Putamen (tissue), 1 donor: ENCODE measurements at places on chromosomes 13 and 19.

- DNase-seq: peak; percentile 7
Observed at GRCh38 chr13:91291078-91291477, 56.4 kb upstream of the MIR17HG start.

GRCh38 chr19:11942843-11943108 lies 17.9 kb downstream of the ZNF700 start:
- DNase-seq: no peak

- DNase-seq: no peak
Observed at GRCh38 chr13:26459276-26460131, 98.0 kb upstream of the WASF3 start.

- DNase-seq: no peak
Observed at GRCh38 chr13:27409013-27409412, 15.4 kb upstream of the GTF3A start.

DNA sequence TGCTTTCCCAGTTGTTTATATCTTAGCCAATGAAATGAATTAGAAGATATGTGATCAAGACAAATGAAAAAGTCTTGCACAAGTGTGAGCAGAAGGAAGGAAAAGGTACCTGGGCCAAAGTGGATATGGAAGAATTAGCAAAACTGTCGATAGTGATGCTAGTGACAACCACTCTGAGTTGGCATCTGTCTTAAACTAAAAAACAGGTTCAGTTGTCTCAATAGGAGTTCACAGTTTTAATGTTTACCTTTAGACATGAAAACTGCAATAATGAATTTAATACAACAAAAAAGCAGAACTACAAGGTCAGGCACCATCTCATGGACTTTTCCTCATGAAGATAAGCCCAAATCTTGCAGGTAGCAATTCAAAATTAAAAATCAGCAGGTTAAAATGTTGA lies 688.5 kb downstream of the EFNB2 start:
- no peak for DNase-seq

- DNase-seq: no peak
Observed at GRCh38 chr19:48750771-48751504, 1.5 kb downstream of the FUT1 start.

DNA sequence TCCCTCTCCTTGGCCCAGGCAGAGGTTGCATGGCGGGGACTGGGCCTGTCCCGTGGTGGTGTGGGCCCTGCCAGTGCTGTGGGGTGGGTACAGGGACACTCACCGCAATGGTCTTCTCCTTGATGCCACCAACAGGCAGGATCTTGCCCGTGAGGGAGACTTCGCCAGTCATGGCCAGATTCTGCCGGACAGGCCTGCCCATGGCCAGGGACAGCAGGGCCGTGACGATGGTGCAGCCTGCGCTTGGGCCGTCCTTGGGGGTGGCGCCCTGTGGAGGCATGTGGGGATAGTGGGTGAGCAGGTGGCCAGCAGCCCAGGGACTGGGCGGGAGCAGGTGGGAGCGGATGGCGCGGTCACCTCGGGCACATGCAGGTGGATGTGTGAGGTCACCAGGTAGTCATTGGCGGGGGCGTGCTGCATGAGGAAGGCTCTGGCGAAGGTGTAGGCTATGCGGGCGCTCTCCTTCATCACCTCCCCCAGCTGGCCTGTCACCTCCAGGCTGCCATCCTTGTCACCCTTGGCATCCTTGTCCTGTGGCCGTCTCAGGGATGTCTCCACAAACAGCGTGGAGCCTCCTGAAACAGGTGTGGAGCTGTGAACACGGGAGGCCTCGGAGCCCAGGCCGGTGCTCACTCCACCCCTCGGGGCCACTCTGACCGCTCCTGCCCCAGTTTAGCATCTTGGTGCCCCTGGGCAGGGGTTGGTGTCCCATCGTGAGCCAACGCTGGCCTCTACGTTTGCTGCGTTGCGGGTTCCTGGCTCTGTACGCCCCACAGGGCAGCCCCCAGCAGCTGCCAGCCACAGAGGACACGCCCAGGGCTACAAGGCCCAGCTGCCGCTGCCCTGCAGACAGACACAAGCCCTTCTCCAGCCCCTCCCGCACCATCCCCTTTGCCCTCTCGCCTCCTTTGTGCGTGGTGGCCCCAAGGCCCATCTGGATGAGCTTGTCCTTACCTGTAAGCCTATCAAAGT lies 3.4 kb downstream of the RPL36 start:
- DNase-seq: no peak

DNA sequence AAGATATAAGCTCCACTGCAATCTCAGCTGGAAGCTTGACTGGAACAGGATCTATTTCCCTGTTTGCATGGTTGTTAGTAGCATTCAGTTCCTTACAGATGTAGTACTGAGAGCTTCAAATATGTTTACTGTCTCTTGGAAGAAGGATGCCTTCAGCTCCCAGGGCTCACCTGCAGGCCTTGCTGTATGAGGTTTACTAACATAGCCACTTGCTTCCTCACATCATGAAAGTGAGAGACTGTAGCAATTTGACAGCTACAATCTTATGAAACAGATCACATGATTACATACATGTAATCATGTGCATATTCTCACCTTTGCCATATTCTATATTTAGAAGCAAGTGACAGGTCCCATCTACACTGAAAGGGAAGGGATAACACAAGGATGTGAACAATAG lies 458.1 kb upstream of the PCDH20 start:
- no peak for DNase-seq

- DNase-seq: no peak
Observed at GRCh38 chr13:77883328-77883727, 35.3 kb downstream of the EDNRB start.

GRCh38 chr13:100274942-100275506 lies 186.1 kb downstream of the PCCA start:
- DNase-seq: no peak

GRCh38 chr19:2315818-2316353 lies 7.9 kb upstream of the LINGO3 start:
- peak; percentile 74 for DNase-seq
